Peyer's patch (tissue), 4 donors: ENCODE measurements at places on chromosomes 1 and 21. TPM values are rescaled to one million over a fixed set of nuclear protein-coding genes. Genes with fewer than 3 reads are reported as not detected.
A peak's percentile ranks its signal among the peaks of the same experiment; 100 is the strongest.

Gene KRTAP6-1
- total RNA-seq = not detected

DNA sequence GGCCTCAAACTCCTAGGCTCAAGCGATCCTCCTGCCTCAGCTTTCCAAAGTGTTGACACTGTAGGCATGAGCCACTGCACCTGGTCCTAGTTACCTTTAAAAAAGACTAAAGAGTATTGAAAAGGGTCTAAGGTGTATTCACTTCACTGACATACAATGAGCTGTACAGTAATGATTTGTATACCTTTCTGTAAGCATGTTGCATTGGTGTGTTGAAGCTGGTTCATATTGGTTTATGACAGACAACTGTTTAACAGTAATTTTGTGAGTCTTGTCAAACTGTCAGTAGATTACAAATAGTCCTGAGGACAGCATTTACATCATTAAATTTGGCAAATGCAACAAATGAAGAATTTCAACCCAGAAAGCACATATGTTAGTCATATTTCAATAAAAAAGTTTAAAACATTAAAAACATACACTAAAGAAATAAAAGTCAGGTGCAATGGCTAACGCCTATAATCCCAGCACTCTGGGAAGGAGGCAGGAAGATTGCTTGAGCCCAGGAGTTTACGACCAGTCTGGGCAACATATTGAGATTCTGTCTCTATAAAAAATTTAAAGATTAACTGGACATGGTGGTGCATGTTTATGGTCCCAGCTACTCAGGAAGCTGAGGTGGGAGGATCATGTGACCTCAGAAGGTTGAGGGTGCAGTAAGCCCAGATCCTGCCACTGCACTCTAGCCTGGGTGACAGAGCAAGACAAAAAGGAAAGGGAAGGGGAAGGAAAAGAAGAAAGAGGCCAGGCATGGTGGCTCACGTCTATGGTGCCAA, 88.3 kb upstream of the HP1BP3 start:
- no peak for DNase-seq

Gene OR2M3
- total RNA-seq = not detected

Gene ZBTB8OS
- total RNA-seq = 52.8 TPM

Gene CFHR1
- total RNA-seq = not detected

Gene SELE
- total RNA-seq = not detected

DNA sequence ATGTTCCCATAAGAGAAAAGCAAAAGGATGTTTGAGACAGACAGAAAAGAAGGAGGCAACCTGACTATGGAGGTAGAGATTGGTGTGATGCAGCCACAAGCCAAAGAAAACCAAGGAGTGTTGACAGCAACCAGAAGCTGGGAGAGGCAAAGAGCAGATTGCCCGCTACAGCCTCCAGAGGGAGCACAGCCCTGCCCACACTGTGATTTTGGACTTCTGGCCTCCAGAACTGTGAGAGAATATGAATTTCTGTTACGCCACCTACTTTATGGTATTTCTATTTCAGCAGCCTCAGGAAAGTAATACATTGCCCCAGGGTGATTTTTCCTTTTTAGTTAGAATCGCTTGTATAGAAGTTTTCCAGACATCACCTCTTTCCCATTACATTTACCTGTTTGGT, 28.4 kb downstream of the SLAMF6 start:
- DNase-seq = no peak

- peak; percentile 74 for DNase-seq
Measured at GRCh38 chr1:204288021-204288588, 71.6 kb downstream of the PLEKHA6 start.

GRCh38 chr1:55380355-55380970, 165.3 kb upstream of the USP24 start:
- DNase-seq = no peak

DNA sequence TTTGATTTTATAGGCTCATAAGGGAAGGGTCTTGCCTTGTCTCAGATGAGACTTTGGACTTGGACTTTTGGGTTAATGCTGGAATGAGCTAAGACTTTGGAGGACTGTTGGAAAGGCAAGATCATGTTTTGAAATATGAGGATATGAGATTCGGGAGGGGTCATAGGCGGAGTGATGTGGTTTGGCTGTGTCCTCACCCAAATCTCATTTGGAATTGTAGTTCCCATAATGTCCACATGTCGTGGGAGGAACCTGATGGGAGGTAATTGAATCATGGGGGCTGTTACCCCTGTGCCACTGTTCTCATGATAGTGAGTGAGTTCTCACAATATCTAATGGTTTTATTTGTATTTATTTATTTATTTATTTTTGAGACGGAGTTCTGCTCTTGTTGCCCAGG, 6.9 kb upstream of the CSDE1 start:
- no peak for DNase-seq

- DNase-seq = no peak
Measured at GRCh38 chr1:94504601-94505000, 37.0 kb downstream of the F3 start.

Gene SPATA45
- total RNA-seq = not detected

Gene ANKRD35
- not detected for total RNA-seq

DNA sequence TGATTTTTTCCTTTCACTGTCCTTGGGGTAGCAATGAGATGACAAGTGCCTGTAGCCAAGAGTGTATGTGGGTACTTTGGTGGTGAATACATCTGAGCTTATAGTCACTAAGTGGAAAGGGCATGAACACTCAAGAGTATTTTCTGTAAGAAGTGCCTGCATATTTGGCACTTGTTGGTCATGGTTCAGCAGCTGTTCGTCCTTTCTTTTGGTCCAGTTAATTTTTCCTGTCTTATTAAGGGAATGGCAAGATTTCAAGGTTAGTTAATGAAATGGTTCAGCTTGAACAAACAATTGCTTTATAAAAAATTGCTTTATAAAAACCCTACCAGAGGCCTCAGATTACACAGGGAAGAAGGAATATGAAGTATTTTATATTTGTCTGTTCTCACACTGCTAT, 48.6 kb upstream of the GPR52 start:
- no peak for DNase-seq

DNA sequence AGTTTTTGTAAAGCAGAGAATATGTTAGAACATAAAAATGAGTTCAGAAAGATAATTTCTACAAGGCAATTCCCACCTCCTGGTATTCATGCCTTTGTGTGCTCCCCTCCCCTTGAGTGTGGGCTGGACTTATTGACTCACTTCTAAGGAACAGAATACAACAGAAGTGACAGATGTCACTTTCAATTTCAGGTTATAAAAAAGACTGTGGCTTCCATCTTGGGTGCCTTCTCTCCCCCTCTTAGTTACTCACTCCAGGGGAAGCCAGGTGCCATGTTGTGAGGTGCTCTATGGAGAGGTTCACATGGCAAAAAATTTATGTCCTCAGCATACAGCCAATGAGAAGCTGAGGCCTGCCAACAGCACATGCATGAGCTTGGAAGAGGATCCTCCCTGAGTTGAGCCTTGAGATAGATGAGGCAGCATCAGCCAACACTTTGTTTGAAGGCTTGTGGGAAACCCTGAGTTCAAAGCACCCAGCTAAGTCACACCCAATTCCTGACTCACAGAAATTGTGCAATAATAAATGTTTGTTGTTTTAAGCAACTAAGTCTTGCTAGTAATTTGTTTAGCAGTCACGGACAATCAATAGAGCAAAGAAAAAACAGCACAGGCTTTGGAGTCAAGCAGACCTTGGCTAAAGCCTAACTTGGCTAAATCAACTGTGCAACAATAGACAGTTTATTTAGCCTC, 73.5 kb upstream of the NGF start:
- no peak for DNase-seq

DNA sequence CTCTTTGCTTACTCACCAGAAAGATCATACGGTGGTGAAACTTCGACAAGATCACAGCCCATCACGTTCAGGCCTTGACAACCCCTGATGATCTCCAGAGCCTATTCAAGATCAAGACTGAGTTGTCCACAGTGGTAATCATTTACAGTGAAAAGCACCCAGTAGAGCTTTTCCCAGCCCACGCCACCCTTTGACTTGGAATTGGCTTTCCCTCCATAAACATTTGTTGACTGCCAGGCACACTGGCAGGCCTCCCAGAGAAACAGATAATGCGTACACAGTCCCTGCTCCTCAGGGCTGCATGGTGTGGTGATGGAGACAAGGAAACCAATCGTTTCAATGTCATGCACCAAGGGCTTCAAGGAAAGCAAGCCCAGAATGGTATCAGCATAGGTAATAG, 10.1 kb downstream of the AGMAT start:
- no peak for DNase-seq

- DNase-seq = no peak
Measured at GRCh38 chr1:8116894-8117264, 90.8 kb upstream of the ERRFI1 start.

GRCh38 chr1:40476924-40477677, at the start of gene ZFP69:
Gene ZFP69 (plus strand): TSS chr1:40477290. CDS start chr1:40479362, 2,072 bp downstream.
- peak; percentile 85 for DNase-seq

- DNase-seq = no peak
Measured at GRCh38 chr1:204873714-204874113, 3.1 kb downstream of the NFASC start.

- DNase-seq = no peak
Measured at GRCh38 chr1:245045087-245045881, 109.5 kb upstream of the KIF26B start.

Gene TMEM200B
- total RNA-seq = 2.1 TPM

DNA sequence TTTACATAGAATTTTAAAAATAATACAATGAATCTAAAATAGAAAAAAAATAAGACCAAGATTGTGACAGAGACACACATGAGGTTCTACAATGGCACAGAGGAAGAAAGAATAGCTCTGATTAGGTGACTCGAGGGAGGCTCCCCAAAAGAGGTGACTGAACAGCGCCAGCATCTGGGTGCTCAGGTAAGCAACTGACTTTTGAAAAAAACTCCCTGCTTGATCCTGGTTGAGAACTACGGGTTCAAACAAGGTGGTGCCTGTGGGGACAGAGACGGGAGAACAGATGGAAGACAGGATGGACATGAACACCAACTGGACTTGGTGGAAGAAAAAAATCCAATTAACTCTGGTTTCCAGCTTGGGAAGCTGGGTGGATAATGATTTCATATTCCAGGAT, 22.5 kb downstream of the BATF3 start:
- DNase-seq = no peak

- peak; percentile 75 for DNase-seq
Measured at GRCh38 chr1:25037174-25038074, 107.3 kb upstream of the RUNX3 start.

DNA sequence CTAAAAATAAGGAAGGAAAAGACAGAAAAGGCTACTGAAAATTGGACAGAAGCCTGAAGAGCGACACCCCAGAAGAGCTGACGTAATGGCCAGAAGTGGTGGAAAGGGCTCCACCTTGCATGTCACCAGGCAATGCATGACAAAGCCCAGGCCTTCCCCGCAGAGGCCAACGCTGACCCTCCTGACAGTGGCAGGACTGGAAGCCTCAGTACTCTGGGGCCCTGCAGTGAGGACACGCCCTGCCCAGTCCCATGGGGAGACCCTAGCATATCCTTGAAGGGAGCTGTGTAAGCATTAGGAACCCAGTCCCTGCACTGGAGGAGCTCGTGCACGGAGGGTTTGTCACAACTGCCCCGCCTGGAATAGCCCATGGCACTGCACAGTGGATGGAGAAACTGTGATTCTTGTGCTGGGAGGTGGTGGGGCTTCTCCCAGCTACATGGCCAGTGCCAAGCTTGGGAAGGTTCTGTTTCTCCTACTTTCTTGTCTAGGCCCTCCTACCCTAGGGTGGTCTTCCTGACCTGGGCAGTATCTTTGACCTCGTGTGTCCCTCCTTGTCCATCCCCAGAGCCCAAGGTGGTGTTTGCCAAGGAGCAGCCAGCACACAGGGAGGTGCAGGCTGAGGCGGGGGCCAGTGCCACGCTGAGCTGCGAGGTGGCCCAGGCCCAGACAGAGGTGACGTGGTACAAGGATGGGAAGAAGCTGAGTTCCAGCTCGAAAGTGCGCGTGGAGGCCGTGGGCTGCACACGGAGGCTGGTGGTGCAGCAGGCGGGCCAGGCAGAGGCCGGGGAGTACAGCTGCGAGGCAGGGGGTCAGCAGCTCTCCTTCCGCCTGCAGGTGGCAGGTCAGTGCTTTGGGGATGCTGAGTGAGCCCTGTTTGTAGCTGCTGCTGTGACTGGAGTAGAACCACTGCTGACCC, 60.4 kb downstream of the OBSCN start:
- no peak for DNase-seq

Gene ADAM30
- total RNA-seq = not detected

Gene RYR2
- total RNA-seq = 0.53 TPM

DNA sequence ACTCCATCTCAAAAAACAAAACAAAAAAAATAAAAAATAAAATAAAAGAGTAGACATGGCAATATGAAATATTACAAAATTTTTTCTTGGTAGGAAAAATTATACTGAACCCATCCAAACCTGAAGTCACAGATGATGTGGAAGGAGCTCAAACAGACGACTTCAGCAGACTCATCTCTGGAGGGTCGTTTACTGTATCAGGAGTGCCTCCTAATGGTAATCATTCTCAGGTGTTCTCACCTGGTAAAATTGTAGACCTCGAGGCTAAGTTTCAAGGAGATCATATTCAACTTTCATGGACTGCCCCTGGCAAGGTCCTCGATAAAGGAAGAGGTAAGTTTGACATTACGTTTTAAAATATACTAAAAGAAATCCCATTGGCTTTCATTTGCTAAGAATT, 54.3 kb upstream of the SH3GLB1 start:
- DNase-seq = no peak

- no peak for DNase-seq
Measured at GRCh38 chr1:234871710-234872271, 256.8 kb downstream of the TOMM20 start.

DNA sequence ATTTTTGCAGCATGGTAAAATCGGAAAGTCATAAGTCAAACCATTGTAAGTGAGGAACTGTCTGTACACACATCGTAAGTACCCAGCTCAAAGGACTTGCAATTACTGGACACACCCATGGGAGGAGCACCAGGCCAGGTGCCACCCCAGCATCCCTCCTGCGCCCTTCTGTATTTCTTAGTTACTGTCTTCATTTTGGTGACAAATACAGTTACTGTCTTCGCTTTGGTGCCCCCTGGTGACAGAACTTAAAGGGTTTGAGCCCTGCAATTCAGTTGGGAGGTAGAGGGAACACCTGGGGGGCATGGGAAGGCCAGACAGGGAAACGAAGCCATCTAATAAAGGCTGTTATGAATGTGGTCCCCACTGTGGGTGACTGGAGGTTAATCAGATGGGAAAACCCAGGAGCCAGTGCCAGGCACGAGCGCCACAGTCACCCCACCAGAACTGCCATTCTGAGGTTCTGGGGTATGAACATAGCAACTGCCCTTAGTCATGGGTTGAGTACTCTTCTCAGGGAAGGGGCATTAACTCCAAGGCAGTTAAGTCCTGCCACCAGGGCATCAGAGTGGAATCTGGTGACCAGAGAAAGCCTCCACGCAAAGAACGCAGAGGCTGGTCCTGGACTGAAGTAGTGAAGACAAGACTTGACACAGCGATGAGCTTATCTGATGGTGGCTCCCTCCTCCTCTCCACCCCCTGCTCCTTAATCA, 612.9 kb downstream of the PTPRU start:
- DNase-seq = no peak

DNA sequence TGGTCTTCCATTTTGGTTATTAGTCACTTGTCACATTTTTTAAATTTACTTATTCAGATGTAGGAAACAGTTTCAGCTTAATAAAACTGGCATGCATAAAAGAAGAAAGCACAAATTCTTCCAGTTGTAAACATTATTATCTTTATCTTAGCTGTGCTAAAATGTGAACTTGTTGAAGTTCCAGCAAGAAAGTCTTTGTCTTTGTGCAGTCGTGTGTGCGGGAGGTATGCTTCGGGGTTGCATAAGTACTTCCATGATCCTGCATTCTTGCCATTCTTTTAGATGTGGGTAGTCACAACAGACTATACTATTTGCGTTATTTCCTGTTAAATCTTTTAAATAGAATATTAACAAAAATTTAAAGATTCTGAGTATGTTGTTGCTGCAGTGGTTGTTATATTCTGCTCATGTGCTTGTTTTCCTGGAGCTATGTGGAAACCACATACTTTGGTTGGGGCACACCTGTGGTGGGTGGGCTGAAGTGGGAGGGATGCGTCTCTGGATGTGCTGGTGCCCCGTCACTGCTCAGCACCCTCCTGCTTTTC, 49.9 kb downstream of the CBS start:
- DNase-seq = no peak
